ENCODE measurements at places on chromosomes 1 and 21.

- no peak for DNase-seq
Observed at GRCh38 chr1:25461849-25462248, 31.2 kb downstream of the MACO1 start.

- no peak for DNase-seq
Observed at GRCh38 chr21:41979751-41980369, 26.0 kb upstream of the C2CD2 start.

DNA sequence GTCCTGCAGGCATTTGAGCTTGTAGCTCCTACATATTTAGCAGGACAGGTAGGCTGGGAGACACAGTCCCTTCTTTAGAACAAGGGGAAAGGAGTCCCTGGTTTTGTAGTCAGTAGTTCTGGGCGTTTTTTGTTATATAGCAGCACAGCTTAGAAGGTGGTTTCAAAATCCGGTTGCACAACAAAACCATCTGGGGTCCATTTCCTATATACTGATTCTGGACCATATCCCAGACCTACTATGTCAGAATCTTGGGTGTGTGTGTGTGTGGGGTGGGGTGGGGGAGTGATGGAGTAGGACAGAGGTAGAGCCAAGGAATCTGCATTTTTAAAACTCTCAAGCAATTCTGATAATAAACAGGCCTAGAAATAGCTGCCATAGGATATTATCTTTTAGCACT, 21.6 kb downstream of the METTL13 start:
- DNase-seq = no peak

- peak; percentile 6 for DNase-seq
Observed at GRCh38 chr1:36436821-36437220, 13.4 kb downstream of the OSCP1 start.

Data from HFFc6 (cell line).